Thoracic aorta (tissue), 2 donors: ENCODE measurements at places on chromosomes 16 and 17.

DNA sequence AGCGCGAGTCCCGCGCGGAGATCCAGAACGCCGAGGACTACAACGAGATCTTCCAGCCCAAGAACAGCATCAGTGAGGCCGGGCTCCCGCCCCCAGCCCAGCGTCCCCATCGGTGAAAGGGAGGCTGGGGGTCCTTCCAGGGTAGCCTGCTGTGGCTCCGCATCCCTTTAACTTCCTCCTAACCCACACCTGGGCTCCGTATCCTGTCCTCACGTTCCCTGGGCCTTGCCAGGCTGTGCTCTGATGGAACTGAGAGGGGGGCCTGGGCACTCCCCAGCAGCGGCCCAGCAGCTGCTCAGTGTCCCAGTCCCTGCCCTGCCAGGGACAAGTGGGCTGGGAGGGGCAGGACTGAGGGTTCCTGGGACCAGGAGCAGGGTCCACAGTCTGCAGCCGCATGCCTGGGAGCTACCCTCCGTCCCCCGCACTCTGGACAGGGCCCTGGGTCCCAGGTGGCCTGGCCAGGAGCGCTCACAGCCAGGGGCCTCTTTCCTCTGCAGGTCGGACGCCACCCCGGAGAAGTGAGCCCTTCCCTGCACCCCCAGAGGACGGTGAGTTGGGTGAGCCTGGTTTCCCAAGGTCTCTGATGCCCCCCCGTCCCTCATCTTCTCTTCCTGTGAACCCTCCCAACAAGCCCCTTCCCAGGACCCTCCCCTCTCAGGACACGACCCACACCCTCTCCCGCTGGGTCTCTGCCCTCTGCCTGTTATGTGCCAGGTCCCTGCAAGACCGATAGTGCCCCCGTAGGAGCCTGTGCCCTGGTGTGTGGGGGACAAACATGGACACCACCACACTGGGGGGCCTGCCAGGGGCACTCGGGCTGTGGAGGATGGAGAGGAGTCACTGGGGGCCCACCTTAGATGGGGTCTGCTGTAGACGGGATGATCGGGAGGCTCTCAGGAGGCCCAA lies 18.1 kb downstream of the KATNB1 start:
- no peak for DNase-seq

GRCh38 chr16:78684655-78685375 lies 585.4 kb downstream of the WWOX start:
- no peak for DNase-seq

- DNase-seq = no peak
These were observed 107.1 kb downstream of the MYO1D start for GRCh38 chr17:32769846-32770245.

DNA sequence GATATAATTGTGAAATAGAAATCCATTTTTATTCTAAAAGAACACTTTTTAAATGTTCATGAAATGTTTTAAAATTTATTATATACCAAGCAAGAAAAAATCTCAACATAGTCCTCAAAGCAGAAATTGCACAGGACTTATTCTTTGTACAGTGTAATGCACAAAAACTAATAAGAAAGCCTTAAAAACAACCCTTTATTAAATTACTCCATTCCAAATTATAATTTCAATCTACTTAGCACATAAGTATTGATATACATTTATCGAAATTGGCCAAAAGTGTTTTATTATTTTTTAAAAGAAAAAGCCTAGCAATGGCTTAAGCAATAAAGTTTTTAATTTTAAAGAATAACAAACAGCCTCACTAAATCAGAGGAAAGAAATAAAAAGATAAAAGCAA lies 19.1 kb downstream of the NLRC5 start:
- DNase-seq = no peak

GRCh38 chr16:2514333-2515179 lies 804 bp downstream of the ATP6V0C start:
- DNase-seq = no peak

- no peak for DNase-seq
These were observed 33.9 kb downstream of the MAP2K3 start for GRCh38 chr17:21318439-21318838.

DNA sequence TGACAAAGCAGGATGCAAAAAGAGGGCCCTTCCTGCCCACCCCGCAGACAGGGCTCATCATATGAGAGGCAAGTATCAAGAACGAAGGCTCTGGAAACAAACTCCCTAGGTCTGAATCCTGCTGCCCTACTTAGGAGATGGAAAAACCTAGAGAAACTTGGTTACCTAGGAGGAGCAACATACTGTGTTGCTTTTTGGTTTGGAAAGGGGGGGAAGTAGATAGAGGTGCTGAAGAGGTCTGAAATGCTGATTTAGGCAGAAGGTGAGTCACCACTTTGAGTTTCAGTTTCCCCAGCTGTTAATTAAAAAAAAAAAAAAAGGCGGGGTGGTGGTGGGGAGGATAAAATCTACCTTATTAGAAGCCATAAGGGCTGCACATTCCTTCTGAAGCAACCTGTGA lies 1.5 kb downstream of the N4BP1 start:
- no peak for DNase-seq

DNA sequence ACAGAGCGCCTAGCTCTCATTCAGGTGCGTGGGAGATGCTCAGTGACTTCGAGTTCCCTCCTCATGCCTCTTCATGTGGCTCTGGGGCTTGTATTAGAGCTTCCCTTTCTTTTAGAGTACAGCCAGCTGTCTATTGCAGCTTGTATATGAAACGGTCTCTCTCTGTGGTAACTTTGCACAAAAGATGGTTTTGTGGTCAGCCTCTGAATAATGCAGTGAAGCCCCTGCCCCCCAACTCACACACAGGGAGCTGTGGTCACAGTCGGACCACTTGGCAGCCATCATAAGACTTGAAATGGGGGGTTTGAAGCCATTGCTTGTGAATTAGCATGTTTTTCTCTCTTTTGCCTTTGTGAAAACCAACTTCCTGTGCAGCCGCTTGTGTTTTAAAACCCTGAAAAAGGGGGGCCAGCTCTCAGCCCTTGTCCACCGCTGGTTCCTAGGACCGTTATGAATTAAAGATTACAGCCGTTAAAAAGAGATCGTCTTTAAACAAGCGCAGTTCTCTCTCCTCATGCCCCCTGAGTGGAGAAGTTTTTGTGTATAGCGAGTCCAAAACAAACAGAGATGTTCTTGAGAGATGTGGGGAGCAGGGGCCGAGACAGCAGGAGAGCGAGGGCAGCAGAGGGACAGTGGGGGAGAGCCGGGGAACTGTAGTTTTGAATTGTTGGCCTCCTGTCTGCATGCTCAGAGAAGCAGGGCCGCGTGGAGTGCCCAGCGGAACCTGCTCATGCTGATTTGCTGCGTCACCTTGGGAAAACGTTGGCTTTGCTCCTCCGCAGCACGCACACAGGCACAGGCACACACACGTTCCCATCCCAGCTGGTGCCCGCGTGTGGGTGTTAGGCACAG lies 199.0 kb downstream of the MSI2 start:
- DNase-seq = no peak

GRCh38 chr17:78753316-78754250 lies 28.5 kb downstream of the CYTH1 start:
- no peak for DNase-seq

DNA sequence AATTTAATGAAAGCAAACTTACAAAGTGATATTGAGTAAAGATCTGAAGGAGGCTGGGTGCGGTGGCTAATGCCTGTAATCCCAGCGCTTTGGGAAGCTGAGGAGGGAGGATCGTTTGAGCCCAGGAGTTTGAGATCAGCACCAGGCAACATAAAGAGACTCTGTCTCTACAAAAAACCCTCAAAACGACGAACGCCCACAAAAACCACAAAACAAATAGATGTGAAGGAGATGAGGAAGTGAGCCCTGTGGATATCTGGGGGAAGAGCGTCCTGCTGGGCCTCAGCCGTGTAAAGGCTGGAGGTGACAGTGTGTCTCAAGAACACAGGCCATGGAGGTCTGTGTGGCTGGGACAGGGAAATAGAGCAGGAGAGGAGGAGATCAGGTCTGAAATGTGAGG lies 68.8 kb downstream of the ITFG1 start:
- no peak for DNase-seq

DNA sequence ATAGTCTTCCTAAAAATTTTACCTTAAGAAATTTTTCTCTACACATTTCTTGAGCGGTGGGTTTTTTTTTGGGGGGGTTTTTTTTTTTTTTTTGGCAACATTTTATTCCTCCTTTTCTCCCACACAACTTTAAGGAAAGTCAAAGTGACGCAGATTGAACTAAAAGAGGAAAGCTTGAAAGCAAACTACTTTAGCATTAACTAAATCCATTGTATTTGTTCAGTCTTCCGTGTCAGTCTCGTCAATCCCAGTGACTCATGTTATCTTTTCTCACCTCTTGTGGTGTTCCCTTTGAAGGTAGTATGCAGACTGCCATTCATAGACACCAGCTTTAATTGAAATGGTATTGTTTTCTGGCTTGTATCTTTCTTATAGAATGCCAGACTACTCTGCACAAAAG lies 39.3 kb downstream of the TADA2A start:
- DNase-seq = no peak

DNA sequence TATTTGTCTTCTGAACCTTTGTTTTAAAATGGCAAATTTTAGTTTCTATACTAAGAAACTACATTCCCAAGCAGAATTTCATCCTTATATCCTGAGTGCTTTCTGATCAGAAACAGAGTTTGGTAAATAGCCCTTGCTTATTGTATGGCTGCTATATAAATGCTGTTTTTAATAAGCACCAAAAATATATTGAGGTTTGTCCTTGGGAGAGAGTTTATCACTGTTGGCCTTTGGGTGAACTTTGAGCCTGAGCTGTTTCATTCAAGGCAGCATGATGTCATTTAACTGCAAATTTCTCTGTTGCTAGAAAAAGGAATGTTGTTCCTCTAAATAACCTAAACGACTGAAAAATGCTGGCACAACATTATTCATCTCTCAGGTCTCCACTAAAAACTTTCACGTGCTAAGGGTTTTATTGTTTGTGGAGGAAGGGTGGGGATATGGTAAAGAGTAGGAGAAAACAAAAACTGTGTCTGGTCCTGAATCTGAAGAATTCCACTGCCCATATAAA lies 334.3 kb upstream of the TBX2 start:
- no peak for DNase-seq

GRCh38 chr17:30422171-30422570 lies 43.4 kb downstream of the CPD start:
- no peak for DNase-seq

- no peak for DNase-seq
These were observed 1111.8 kb upstream of the EEF2KMT start for GRCh38 chr16:6209355-6209930.
